ENCODE measurements at places on chromosomes 3 and 15.

DNA sequence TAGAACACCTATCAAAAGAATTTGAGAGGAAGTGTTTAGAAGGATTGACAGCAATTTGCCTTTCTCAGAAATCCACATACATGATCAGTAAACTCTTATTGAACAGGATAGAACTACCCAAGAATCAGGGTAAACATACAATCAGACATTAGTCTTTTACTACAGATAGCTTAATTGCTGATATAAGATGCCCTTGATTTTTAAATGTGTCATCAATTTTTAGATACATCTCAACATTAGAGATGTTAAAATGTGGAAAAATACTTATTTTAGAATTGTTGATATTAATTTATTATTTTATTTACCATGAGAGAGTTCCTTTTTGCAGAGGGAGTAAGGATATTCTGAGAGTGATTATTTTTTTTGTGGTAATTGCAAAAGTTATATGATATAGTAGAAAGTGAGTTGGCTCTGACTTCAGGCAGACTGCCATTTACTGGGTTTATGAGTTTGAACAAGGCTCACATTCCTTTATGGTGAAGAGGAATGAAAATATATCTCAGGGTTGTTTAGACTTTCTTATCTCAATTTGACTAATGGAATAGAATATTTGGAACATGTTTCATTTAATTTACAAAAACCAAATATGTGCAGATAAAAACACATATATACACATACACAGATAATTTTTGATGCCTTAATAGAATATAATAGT, 302.8 kb upstream of the GOLIM4 start:
- DNase-seq: no peak

GRCh38 chr3:111666041-111666735, 71.0 kb upstream of the ZBED2 start:
- peak; percentile 1 for DNase-seq

DNA sequence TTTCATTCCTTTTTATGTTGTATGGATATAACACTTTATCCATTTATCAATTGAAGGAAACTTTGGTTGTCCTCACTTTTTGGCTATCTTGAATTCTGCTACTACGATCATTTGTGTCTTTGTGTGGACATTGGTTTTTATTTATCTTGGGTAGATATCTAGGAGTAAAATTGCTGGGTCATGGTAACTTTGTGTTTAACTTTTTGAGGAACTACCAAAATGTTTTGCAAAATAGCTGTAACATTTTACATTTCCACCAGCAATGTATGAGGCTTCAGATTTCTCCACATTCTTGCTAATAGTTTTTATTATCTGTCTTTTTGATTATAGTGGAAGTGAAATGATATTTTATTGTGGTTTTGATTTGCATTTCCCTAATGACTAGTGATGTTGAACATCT, 55.6 kb downstream of the TLNRD1 start:
- DNase-seq: no peak

DNA sequence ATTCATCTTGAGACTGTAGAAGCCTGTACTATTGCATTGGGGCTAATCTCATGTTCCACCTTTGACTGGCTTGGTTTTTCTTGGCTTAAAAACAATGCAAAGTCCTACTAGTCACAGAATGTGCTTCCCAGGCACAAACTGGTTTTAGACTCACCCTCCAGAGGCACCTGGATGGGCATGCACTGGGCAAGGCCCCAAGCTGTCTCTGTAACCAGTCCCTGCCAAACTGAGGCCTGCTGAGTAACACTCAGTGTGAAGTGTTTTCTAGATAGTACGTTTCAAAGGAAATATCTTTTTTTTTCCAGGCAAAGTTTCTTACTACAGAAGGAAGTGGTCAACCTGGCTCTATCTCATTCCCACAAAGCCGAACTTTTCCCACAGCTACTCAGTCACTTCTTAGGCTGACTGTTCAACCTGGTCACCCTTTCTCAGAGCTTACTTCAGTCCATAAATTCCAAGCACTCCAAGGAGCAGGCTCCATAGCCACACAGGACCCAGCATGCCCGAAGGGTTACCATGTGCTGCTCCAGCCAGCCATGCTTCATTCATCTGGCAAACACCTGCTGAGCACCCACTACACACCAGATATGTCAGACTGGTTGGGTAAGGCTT, 57.4 kb downstream of the NPTN start:
- no peak for DNase-seq

All from kidney glomerular epithelial cell (primary cell).